ENCODE measurements at places on chromosomes 13 and 19.

DNA sequence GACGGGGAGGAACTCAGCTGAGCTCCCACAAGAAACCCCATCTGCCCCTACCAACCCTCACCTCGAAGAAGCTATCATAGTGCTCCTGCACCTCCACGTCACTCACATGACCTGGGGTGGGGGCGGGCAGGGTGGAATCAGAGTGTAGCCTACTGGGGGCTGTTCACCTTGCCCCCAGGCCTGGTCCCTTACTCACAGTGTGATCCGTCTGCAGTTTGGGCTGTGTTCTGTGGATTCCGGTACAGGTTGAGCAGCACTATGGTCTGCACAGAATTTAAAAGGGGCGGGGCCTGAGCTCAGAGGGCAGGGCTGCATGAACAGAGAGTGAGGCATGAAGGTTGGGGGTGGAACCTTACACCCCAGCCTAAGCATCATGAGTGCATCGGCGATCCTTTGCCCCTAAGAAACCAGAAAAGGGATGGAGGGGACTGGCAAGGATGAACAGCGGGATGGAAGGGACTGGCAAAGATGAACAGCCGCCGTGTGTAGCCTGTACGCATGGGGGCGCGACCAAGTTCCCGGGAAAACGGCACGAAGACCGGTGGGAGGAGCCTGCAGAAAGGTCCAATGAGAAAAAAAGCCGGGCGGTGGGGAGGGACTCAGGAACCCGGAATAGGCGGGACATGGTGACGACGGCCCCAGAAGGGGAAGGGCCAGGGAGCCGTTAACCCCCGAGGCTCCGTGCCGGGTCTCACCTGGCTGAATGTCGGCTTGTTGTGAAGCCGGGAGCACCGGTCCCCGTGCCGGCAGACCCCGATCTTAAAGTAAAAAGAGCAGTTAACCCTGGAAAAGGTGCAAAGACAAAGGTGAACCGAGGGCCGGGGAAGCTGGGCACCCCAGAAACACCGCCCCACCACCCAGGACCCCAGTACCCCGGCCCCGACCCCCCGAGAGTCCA, 539 bp downstream of the U2AF1L4 start:
- DNase-seq, result peak; percentile 61

GRCh38 chr19:46201454-46202310, 27.9 kb upstream of the IGFL1 start:
- DNase-seq, result no peak

GRCh38 chr19:11473725-11474124, 7.1 kb downstream of the ELAVL3 start:
- no peak for DNase-seq

DNA sequence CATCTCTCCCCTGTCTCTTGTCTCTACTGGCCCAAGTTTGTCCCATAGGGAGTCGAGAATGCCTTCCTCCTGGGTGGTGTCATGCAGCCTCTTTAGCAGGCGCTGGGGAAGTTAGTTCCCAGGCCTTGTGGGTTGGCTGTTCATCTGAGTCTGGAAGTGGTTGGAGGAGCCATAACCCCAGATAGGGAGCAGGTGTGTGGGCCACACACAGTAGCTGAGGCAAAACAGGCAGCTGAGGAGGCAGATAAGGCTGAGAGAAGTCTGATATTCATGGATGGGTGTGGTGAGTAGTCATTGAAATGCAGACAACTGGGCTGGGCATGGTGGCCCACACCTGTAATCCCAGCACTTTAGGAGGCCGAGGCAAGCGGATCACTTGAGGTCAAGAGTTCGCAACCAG, 40.9 kb upstream of the KPNA3 start:
- DNase-seq, result no peak

- peak; percentile 6 for DNase-seq
Observed at GRCh38 chr13:48078251-48078656, 16.6 kb downstream of the MED4 start.

DNA sequence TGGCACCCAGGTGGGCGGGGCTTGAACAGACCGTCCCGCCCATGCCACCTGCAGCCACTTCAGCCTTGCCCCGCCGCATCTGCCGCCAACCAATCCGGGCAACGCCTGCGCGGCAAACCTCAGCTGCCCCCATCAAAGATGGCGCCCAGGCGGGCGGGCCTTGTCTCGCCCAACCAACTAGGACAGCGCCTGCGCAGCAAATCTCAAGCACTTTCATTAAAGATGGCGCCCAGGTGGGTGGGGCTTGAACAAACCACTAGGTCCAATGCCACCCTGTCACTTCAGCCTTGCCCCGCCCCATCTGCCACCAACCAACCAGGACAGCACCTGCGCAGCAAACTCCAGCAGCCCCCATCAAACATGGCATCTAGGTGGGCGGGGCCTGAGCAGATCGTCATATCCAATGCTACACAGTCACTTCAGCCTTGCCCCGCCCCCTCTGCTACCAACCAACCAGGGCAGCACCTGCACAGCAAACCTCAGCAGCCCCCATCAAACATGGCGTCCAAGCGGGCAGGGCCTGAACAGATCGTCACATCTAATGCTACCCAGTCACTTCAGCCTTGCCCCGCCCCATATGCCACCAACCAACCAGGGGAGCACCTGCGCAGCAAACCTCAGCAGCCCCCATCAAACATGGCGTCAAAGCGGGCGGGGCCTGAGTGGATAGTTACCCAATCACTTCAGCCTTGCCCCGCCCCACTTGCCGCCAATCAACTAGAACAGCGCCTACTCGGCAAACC, 1.4 kb downstream of the PEG3 start:
- no peak for DNase-seq

DNA sequence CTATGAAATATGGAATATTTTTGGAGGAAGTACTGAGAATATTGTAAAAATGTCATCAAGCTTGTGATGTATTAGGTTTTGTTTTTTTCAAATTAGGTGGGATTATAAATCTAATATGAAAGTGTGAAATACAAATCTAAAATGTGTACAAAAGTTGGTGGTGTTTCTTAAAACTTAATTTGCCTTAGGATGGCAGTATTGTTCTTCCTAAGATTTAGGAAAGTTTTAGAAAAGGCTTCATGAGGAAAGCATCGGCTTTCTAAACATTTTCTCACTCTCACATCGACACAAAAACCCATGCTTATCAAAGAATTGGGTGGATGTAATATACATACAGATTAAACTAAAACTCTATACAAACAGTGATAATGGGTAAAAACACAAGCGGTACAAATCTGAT, 972.0 kb upstream of the PCDH20 start:
- no peak for DNase-seq

GRCh38 chr19:11563532-11563931, 4.5 kb upstream of the ELOF1 start:
- DNase-seq, result no peak

- no peak for DNase-seq
Observed at GRCh38 chr13:98398581-98398980, 178.3 kb downstream of the STK24 start.

DNA sequence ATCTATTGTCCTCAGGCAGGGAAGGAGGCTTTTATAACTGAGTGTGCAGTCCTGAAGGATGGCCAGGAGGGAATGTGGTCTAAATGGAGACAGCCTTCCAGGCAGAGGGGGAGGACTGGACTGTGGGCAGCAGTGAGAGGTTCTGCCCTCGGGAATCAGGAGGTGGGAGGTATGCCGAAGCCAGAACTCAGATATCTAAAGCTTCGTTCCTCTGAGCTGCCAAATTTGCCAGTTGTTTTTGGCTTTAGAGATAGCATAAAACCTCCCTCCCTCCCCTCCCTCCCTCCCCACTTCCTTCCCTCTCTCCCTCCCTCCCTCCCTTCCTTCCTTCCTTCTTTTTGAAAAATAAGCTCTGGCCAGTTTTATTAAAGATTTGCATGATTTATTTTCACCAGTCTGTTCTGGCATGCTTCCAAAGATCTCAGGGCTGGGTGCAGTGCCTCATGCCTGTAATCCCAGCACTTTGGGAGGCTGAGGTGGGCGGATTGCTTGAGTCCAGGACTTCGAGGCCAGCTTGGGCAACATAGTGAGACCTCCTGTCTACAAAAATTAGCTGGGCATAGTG, 2.4 kb downstream of the MEDAG start:
- DNase-seq, result no peak

DNA sequence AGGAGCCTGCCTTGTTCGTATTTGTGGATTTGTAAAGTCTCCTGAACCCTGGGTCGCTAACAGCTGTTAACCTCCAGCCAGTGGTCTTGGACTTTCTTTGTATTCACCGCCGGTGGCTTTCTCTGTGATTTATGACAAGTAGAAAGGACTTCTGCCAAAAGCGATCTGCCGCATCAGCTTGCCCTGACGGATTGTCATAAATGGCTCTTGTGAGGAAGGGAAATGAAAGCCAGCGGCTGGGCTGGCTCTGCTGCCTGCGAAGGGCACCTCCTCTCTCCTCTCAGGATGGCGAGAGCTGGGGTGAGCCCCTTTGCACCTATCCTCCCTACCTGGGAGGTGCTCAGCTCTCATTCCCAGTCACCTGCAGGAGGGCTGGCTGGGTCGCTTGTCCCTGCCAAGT, 25.6 kb downstream of the DHRS12 start:
- DNase-seq, result no peak

GRCh38 chr19:44893332-44894051, 2.4 kb downstream of the TOMM40 start:
- DNase-seq, result no peak

DNA sequence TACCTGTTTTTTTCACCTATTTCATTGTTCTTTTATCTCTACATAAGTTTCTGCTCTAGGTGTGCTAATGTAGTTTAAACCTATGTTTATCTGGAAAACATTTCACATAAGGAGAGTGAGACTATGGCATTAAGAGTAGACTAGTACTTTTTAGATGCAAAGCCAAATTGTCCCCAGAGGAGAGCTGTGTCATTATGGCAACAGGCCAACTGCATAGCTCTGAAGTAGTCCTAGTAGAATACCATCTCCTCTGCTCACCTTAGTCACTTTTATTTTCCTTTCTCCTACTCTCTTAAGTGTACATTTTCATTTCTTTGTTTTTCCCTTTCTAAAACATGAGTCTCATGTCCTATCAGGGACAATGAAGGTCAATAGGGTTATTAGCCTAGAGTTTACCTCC, 123.1 kb downstream of the ITGBL1 start:
- no peak for DNase-seq

DNA sequence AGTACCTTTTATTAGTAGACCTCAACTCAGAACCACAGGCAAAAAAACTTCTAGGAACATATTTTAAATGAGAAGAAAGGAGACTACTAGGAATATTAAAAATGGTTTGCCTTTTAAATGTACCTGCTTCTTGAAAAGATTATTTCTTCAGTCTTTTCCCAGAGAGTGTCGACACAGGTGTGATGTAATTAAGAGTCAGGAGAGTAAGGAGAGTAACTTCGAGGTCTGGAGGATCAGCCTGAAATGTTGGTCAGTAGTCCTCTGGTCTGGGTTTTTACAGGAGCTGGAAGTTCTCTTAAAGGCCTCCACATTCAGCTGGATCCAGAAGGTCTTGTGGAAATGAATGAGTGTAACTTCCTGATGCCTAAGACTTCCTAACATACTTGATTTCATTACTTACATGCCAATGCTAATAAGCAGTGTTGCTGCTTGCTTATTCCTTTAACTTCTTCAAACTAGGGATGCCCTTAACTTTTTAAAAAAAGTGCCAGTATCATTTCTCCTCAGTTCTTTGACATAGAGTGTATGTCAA, at the start of gene KCTD4:
Gene KCTD4 (minus strand): TSS at position 345 of the 532 bp plus-strand sequence. CDS start 6,478 bp downstream, outside the sequence.
- DNase-seq, result no peak

DNA sequence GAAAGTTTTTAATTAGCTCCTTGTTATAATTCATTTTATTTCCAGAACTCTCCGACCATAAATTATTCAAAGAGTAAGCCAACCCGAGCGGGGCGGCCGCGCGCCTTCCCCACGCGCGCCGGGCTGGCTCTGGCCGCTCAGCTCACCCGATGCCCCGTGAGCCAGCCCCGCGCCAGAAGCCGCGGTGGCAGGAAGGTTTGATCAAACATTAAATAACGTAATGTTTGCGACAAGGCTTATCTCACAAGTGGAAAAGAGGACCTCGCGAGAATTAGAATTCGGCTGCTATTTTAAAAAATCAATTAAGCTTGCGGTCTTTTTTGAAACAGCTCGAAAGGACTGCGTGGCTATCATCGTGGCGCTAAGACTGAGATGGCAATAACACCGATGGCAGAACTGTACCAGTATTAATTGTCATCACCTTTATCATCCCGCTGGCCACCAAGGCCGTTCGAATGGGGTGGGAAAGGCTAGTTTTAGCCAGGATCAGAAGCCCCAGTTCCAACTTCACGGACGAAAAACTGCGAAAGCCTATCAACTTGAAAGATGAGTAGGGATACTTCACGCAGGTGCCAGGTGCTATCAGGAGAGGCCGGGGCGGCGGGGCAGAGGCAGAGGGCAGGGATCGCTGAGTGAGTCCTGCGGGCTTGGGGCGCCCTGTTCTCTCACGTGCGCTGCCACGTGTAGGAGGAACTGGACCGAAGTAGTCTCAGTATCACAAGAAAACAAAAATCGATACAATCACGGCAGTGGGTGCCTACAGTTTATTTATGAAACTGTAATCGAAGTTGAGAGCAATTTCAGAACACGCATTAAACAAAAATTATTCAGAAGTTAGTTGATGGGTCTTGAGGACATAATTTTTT, 6.4 kb downstream of the POU4F1 start:
- DNase-seq, result no peak

GRCh38 chr13:74920361-74920760, 561.6 kb downstream of the TBC1D4 start:
- no peak for DNase-seq

DNA sequence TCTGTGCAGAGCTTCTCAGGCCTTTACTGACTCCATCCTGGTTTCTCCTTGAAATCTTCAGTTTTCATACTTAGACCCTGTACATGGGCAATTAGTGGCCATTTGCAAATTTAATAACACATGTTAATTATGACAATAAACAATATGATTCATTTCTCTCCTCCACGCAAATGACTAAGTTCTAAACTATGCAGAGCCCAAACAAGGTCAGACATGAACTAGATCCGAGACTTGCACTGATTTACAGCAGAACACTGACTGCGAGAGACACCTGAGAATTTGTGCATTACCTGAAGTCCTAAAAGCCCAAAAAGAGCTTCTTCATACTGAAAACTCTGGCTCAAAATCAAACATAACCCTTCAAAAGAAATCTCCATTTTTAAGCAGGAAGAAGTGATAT, 521.8 kb downstream of the MYO16 start:
- DNase-seq, result no peak

- DNase-seq, result no peak
Observed at GRCh38 chr13:97559030-97559429, 125.1 kb downstream of the RAP2A start.

GRCh38 chr13:98214707-98215106, 37.6 kb upstream of the RNF113B start:
- no peak for DNase-seq

DNA sequence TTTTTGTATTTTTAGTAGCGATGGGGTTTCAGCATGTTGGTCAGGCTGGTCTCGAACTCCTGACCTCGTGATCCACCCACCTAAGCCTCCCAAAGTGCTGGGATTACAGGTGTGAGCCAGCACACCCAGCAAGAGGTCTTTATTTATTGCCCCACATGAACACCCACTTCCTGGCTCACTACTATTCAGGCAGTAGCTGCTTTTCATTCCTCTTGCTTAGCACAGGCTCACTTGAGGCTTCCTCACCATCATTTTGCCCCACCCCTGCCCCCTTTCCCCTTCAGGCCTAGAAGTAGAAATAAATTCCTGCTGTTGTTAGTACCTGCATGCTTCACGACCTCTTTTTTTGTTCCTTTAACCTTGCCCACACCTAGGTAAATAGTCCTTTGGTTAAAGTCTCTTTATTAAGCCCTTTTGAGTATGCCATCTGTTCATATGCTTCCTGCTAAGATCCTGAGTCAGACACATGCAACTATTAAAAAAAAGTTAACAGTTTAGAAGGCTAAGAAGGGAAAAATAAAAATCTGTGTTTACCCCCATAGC, 33.5 kb upstream of the ITM2B start:
- no peak for DNase-seq
